CD4-positive, alpha-beta memory T cell (primary cell): ENCODE measurements at places on chromosomes 16 and 17.

DNA sequence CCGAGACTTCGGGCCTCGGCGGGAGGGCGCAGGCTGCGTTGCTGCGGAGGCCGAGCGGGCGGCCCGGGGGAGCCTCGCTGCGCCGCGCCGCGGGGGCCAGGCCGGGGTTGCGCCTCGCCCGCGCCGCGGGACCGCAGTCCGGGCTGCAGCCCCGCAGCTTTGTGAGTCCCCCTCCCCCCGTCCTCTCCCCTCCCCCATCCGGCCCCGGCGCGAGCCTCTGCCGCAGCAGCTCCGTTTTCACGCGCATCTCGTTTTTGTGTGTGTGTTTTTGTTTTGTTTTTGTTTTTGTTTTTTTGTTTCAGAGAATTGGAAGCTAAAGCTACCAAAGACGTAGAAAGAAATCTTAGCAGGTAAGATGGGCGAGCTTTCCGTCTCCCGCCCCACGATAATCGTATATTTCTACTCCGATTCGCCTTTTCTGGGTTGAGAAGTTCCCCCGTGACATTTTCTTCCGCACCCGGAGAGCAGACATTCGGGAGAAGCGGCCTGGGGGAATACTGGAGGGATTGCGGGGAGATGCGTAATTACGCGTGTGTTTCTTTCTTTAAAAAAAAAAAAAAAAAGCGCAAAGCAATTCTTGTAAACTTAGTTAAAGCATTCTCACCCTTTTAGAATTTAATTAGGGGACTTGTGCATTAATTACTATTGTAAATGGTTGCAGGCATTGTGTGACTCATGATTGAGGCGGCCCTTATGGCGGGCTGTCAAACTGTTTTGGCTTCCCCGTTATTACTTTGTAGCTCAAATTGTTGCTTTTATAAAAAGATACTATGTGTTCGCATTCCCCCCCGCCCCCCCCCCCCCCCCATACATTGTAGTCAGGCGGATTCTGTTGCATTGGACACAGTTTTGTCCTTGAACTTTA is 732 bp downstream of the TNRC6A start:
- no peak for DNase-seq

DNA sequence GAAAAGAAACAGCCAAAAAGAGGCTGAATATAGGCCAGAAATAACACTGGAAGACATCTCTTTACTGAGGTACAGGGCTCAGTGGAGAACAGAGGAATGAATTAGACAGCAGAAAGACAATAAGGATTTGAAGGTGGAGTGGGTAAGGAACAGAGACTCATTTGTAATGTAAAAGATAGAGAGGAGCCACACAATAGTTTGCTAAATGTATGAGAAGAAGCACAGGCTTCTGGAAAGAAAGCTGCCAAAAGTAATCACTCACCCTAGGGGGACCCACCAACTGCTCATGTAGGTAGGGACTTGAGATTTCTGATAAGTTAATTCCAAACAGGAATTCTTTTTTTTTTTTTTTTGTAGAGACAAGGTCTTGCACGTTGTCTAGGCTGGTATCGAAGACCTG is 186.8 kb downstream of the AATF start:
- no peak for DNase-seq

GRCh38 chr17:81428121-81428515 is 32.9 kb downstream of the BAHCC1 start:
- DNase-seq, result no peak

- DNase-seq, result no peak
These were observed 231.9 kb downstream of the PARN start for GRCh38 chr16:14398014-14398717.
